ENCODE measurements at places on chromosomes 4 and X.

- no peak for DNase-seq
Observed at GRCh38 chr4:25320336-25320735, 7.8 kb downstream of the ZCCHC4 start.

DNA sequence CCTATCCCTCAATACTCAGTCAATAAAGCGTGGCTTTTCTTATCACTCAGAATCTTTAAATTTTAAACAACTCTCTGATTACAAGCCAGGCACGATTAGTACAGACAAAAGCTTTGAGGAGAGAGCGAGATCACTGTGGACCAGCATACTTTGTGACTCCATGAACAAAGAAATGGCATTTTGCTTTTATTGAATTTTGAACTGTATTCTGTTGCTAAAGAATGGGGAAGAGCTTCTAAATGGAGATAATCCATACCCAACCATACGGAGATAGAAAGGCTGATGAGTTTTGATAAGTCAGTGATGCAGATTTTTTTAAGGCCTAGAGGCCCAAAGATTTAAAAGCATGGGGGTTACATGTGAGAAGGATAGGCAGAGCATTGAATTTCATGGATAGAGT, 259.1 kb downstream of the DACH2 start:
- DNase-seq: no peak

- DNase-seq: no peak
Observed at GRCh38 chr4:55866973-55867574, 13.6 kb downstream of the EXOC1 start.

DNA sequence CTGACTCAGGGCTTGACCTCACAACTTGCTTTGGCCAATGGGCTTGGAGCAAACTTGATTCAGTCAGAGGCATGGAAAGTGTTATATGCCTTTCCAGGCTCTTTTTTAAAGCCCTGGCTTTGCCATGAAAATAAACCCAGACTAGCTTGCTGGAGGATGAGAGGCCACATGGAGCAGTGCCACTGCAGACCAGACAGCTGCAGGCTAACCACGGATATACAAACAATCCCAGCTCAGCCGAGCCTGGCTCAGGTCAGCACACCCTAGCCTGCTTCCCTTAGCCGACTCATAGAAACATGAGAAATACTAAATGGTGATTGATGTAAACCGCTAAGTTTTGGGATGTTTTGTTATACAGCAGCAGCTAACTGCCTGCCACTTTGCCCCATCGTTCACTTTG, 345.1 kb downstream of the ARHGAP10 start:
- no peak for DNase-seq

DNA sequence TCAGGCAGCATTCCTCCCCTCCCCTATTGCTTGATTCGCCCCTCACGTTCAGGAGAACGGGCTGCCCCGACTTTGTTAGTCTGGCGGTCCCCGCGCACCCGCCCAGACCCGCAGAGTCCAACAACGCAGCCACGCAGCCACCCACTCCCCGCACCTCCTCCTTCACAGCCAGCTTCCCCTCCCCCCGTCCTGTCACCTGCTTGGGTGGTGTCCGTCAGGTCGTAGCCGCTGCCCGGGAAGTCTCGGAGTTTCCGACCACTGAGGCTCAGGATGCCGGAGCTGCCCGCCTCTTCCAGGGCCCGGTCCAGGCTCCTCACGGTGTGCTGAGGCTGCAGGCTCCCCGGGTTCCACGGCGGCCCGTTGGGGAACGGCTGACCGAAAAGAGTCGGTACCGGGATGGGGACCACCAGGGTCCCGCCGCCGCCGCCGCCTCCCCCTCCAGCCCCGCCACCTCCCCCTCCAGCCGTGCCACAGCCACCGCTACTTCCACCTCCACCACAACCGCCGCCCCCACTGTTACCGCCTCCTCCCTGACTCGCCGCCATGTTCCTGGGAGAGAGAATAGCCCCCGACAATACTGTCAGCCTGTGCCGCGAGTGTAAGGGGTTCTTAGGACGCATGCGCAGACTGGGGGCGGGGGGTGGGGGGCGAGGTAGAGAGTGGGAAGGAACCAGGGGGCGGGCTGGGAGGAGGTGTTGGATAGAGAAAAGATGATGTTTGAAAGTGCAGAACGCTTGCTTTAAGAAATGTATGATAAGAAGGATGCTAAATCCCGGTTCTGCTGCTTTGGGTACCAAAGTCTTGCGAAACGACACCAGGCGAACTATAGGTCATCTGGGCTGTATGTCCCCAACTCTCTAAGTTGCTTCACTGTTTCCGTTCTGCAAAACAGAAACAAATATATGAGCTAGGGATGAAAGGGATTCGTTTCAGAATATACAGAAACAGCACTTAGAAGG, at the start of gene LRCH2:
Gene LRCH2, minus strand, starts transcription at position 600 of the 959 bp plus-strand sequence. Its CDS starts 55 bp downstream, at position 545.
- DNase-seq: no peak
